ENCODE measurements at places on chromosomes 16 and 17. TPM values are rescaled to one million over a fixed set of nuclear protein-coding genes. Genes with fewer than 3 reads are reported as not detected.

Gene KCNH4
- polyA plus RNA-seq = not detected

Gene RCVRN
- polyA plus RNA-seq = not detected

- DNase-seq = no peak
Measured at GRCh38 chr17:34300652-34301370, 15.3 kb downstream of the CCL11 start.

DNA sequence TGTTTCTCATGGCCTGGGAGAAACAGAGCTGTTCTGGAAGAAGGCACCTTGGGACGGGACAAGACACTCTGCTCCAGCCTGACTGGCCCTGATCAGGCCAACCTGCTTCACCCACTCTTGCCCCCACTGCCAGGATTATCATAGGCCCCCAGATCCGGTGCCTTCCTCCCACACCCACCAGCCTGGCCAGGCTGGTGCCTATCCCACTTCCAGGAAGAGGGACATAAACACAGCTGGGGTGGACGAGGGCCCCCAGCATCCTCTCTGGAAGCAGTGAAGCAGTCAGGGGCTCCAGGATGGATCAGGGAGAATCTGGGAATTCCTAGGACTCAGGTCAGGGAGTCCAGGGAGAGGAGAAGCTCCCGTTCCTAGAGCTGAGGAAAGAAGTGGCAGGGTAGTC is 16.9 kb upstream of the ITGA3 start:
- DNase-seq = no peak

DNA sequence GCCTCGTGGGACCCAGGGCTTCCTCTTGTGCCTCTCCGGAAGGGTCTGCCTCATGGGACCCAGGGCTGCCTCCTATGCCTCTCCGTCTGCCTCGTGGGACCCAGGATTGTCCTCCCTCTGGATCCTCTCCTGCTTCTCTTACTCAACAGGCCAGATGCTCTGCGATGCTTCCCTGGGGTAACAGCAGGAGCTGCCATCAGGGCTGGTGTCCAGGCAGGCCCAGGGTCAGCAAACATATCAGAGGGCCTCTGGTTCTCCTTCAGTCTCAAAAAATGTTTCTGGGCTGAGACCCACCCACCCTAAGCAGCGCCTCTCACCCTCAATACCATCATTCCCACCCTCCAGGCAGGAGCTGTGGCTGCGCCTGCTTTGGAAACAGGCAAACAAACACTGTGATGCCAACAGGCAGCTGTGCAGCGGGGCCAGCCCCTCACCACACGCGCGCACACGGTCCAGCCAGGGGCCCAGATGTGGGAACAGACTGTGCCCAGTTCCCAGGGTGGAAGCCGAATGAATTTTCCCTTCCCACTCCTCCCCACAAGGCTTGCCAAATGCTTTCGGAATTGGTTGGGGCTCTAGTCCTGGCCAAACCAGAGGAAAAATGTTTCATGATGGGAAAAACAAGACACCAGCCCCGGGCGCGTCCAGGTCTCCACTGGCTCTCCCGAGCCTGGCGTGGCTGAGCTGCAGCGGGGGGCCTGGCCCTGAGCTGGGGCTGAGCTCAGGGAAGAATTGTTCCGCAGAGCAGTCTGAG is 11.3 kb downstream of the TIMM22 start:
- no peak for DNase-seq

DNA sequence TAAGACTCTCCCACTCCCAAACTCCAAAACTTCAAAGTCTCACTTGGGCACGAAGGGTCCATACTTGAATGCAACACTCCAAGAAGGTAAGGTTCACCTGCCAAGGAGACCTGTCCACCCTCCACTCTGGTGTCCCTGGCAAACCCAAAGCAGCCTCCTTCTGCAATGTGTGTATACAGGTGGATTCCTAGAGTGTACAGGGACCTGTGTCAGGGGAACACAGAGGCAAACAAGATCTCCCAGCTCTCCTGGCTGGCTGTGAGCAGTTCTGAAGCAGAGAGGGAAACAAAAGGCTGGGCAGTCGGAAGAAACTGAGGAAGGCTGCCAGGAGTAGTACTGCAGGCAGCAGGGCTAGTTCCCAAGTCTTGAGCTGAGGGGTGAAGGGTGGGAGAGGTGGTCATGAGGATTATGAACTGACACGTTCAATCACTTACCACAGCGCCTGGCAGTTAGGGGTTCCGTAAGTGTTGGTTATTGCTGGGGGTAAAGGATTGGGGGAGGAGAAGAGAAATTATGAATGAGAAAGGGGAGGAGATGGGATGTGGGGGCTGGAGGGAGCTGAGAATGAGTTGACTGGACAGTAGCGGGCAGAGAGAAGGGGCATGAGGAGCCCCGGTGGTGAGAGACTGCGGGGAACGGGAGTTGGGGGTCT is 795 bp downstream of the KCTD13 start:
- no peak for DNase-seq

DNA sequence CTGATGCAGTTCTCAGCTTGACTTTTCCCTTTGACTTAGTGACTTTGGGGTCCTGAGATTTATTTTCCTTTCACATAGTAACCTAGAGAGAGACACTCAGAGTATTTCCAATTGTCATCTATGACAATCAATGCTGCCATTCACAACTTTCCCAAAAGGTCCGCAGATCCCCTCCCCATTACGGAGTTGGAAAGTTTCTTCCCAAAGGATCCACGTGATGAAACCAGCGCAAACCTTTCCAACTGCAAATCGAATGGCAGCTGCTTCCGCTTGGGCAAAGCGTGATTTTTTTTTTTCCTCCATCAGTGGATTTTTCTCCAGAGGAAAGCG is 538 bp upstream of the FCSK start:
- no peak for DNase-seq

DNA sequence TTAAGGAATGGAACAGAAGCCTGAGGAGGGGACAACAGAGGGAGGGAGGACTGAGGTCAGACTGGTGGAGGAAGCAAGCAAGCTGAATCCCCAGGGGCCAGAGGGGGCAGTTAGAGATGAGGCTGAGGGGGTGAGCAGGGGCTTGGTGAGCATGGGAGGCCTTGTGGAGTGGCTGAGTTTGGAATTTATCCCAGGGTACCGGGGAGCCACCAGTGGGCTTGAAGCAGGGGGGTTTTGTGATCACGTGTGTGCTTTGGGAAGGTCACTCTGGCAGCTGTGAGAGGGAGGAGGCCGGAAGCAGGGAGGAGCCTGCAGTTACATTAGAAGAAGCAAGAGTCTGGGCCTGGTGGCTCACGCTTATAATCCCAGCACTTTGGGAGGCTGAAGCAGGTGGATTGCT is 9.8 kb upstream of the CTCF start:
- DNase-seq = no peak

DNA sequence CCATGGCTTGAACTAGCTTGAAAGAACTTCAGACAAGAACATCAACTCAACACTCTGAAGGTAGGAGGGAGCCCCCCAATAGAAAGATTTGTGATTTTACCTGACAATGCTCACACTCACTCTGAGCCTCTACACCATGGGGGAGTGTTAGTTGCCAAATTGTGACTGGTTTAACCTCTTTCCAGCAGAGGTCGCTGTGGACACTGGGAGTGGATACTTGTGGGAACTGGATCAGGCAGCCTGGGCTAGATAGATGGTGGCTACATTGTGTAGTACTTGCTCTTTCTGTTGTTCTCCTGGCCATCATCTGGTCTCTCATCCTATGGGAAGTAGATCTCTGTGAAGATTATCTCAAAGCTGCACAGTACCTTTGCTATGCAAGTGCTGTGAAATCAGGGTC is 2.9 kb downstream of the SMPD3 start:
- DNase-seq = no peak

DNA sequence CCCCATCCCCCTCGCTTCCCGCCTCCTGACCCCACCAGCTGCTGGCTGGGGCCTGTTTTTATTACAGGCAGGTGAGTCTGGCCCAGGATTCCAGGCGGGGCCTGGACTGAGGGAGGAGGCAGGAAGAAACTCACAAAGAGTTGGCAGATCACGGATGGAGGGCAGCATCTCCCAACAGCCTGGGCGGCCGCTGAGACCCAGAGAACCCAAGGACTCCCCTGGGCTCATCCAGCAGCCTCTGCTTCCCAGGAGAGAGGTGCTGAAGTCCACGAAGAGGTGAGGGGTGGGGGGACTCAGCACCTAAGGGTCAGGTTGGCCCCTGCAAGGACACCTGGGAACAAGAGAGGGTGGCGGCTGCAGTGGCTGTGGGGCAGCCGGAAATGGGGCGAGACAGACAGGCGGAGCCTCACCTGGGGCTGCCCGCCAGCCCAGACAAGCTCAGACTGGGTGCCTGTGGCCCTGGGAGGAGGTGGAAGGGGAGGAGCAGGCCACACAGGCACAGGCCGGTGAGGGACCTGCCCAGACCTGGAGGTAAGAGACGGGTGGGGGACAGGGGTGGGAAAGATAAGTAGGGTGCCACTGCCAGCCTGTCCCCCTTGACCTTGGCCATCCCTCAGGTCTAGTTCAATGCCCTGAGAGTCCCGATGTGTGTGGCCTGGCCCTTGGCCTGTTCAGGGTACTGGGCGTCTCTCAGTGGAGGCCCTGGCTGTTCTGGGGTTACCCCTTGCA is 8.7 kb upstream of the ADGRG1 start:
- no peak for DNase-seq

- DNase-seq = no peak
Measured at GRCh38 chr16:69466547-69466946, 42.1 kb downstream of the CYB5B start.
